Spleen (tissue), 13 donors: ENCODE measurements at places on chromosomes 3 and 15. TPM values are rescaled to one million over a fixed set of nuclear protein-coding genes. Genes with fewer than 3 reads are reported as not detected.

The NR1I2 gene
- 1.0 TPM for total RNA-seq

GRCh38 chr15:47398594-47398993 is 318.7 kb upstream of the SEMA6D start:
- H3K36me3 ChIP-seq: no peaks in the 10 kb centered on the region

- DNase-seq: no peak
- H3K27ac ChIP-seq: no peak overlapping the region
- peaks cover 12% of the 10 kb centered on the region for H3K4me1 ChIP-seq
- no peaks in the 10 kb centered on the region for H3K27me3 ChIP-seq
- no peak overlapping the region for H3K4me3 ChIP-seq
Measured at GRCh38 chr3:159887911-159888310, 100.7 kb upstream of the IL12A start.

- no peaks in the 10 kb centered on the region for H3K36me3 ChIP-seq
- H3K27ac ChIP-seq: no peak overlapping the region
- H3K27me3 ChIP-seq: no peaks in the 10 kb centered on the region
- H3K4me1 ChIP-seq: no peaks in the 10 kb centered on the region
- no peak for DNase-seq
Measured at GRCh38 chr3:106120356-106120755, 251.5 kb upstream of the CBLB start.

GRCh38 chr3:22684739-22685138 is 518.4 kb upstream of the UBE2E2 start:
- no peak overlapping the region for H3K4me3 ChIP-seq
- no peak overlapping the region for H3K27ac ChIP-seq
- no peaks in the 10 kb centered on the region for H3K4me1 ChIP-seq

The LMLN gene
- total RNA-seq: 2.4 TPM

GRCh38 chr3:108398510-108398909 is 102.2 kb downstream of the HHLA2 start:
- H3K27me3 ChIP-seq: no peaks in the 10 kb centered on the region
- no peak for DNase-seq
- H3K27ac ChIP-seq: no peak overlapping the region

- no peak for DNase-seq
- H3K27ac ChIP-seq: no peak overlapping the region
- H3K4me3 ChIP-seq: no peak overlapping the region
- no peaks in the 10 kb centered on the region for H3K4me1 ChIP-seq
- H3K27me3 ChIP-seq: no peaks in the 10 kb centered on the region
Measured at GRCh38 chr3:69244039-69244438, 121.6 kb upstream of the LMOD3 start.

DNA sequence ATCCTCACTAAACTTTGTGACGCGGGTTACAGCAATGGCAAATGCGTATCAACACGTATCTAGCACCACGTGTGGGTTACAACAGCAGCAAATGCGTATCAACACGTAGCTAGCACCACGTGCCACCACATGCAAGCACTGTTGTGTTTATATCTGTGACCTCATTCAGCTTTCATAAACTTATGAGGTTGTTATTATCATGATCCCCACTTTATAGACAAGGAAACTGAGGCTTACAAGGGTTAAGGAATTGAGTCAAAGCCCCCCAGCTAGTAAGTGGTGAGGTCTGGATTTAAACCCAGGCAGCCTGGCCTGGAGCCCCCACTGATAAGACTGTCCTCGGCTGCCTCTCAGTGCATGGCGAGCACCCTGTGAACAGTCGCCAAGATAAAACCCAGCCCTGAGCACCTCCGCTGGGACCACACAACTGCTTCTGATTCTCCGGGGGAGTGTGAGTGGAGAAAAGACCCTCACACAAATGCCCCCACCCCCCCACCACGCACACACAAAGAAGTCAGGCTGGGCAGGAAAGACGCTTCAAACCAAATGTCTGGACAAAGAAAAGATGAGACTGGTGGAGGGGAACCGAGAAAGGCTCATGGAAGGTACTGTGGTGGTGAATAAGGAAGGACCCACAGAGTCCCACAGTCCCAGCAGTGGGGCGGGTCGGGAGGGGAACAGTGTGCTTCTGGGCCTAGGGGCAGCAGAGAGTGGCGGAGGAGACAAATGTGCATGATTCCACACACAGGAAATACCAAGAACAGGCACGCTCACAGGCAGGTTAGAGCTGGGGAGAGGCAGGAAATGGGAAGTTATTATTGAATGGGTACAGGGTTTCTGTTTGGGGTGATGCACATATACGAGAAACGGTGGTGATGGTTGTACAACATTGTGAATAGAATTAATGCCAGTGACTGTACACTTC is 173.4 kb downstream of the XXYLT1 start:
- no peaks in the 10 kb centered on the region for H3K27me3 ChIP-seq
- DNase-seq: peak; percentile 72
- H3K4me1 ChIP-seq: peaks cover 14% of the 10 kb centered on the region
- H3K36me3 ChIP-seq: no peaks in the 10 kb centered on the region
- H3K4me3 ChIP-seq: no peak overlapping the region

- peak; percentile 90 for DNase-seq
- H3K27ac ChIP-seq: peak overlapping the region; percentile 60
- H3K27me3 ChIP-seq: no peaks in the 10 kb centered on the region
- H3K4me3 ChIP-seq: no peak overlapping the region
Measured at GRCh38 chr3:51681453-51681852, 10.4 kb downstream of the TEX264 start.

The EIF3J gene
- total RNA-seq: 60.9 TPM

The CHRM5 gene
- not detected for total RNA-seq

The WDR93 gene
- total RNA-seq: not detected

The BNC1 gene
- total RNA-seq: 0.30 TPM

The LIPH gene
- 0.83 TPM for total RNA-seq

GRCh38 chr15:67105065-67105951 is 39.9 kb downstream of the SMAD3 start:
- no peak overlapping the region for H3K4me3 ChIP-seq
- H3K27ac ChIP-seq: peak overlapping the region; percentile 88
- no peaks in the 10 kb centered on the region for H3K36me3 ChIP-seq
- H3K4me1 ChIP-seq: peaks cover 96% of the 10 kb centered on the region
- DNase-seq: peak; percentile 66

GRCh38 chr3:21273259-21274025 is 477.6 kb downstream of the ZNF385D start:
- no peak for DNase-seq
- H3K27me3 ChIP-seq: no peaks in the 10 kb centered on the region
- no peak overlapping the region for H3K27ac ChIP-seq
- H3K4me1 ChIP-seq: no peaks in the 10 kb centered on the region
- H3K4me3 ChIP-seq: no peak overlapping the region

DNA sequence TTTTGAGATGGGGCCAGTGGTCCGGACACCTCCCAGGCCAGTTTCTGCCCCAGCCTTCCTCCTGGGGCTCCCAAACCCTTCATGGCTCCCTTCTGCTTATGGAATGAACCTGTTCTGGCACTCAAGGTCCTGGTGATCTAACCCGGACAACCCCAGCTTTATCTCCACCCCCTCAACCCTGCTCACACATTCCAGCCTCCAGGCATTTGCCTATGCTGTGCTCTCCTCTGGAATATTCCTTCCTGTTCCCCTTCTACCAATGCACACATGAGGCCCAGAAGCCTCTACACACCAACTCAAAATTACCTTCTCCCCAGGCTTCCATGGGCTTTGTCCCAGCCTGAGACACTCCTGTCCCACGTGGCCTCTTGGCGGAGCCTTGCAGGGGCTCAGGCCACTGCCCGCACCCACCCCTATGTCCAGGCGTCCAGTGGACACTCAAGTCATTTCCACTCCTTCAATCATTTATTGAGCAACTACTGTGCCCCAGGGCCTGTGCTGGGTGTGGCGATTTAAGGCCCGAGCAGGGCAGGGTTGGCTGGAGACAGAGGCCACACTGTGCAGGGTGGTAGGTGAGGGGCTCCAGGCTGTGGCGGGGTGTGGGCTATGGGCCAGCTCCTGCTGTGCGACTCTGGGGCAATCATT is 18.8 kb downstream of the PLXND1 start:
- peak overlapping the region; percentile 48 for H3K27ac ChIP-seq
- peaks cover 10% of the 10 kb centered on the region for H3K36me3 ChIP-seq
- H3K27me3 ChIP-seq: no peaks in the 10 kb centered on the region
- no peak for DNase-seq

DNA sequence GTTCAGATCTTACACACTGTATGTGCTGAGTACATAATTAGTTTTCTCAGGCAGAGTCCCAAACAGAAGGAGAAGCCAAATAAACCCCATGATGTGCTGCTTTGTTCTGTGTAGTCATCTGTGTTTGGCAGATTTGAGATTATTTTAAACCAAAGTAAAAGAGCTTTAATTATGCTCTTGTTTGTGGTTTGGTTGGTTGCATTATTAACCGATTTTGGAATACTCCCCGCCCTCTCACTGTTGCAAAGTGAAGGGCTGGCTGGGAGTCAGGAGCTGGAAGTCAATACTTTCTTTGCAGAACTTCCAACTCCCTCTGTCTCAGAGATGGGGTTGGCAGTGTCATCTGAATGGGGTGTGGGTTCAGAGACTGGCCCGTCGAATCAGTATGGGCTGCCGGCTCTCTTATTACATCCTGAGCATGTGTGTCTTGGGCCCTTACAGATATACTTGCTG is 34.4 kb downstream of the SLCO3A1 start:
- no peak overlapping the region for H3K4me3 ChIP-seq
- H3K27me3 ChIP-seq: no peaks in the 10 kb centered on the region
- no peak for DNase-seq
- H3K4me1 ChIP-seq: peaks cover 58% of the 10 kb centered on the region
- H3K36me3 ChIP-seq: peaks cover 4% of the 10 kb centered on the region
- no peak overlapping the region for H3K27ac ChIP-seq

The COPS2 gene
- 49.4 TPM for total RNA-seq

The NAALADL2 gene
- total RNA-seq: 7.3 TPM

The SMAD6 gene
- total RNA-seq: 3.6 TPM

GRCh38 chr15:78174401-78174800 is 25.2 kb downstream of the IDH3A start:
- H3K27ac ChIP-seq: no peak overlapping the region
- H3K4me3 ChIP-seq: no peak overlapping the region
- peaks cover 19% of the 10 kb centered on the region for H3K36me3 ChIP-seq
- H3K4me1 ChIP-seq: peaks cover 64% of the 10 kb centered on the region
- no peaks in the 10 kb centered on the region for H3K27me3 ChIP-seq

The EDC3 gene
- total RNA-seq: 18.3 TPM

The ANKDD1A gene
- total RNA-seq: 36.3 TPM

GRCh38 chr3:88987776-88988175 is 119.6 kb upstream of the EPHA3 start:
- H3K27ac ChIP-seq: no peak overlapping the region
- no peaks in the 10 kb centered on the region for H3K4me1 ChIP-seq
- H3K36me3 ChIP-seq: no peaks in the 10 kb centered on the region

- no peak overlapping the region for H3K4me3 ChIP-seq
- no peaks in the 10 kb centered on the region for H3K36me3 ChIP-seq
- H3K27ac ChIP-seq: no peak overlapping the region
- no peak for DNase-seq
Measured at GRCh38 chr3:138640537-138640936, 32.0 kb downstream of the FAIM start.

- DNase-seq: no peak
- H3K36me3 ChIP-seq: no peaks in the 10 kb centered on the region
- peaks cover 36% of the 10 kb centered on the region for H3K4me1 ChIP-seq
- no peak overlapping the region for H3K4me3 ChIP-seq
Measured at GRCh38 chr3:72999951-73000350, 3.3 kb downstream of the PPP4R2 start.

The ZNF660 gene
- total RNA-seq: 5.1 TPM

- DNase-seq: no peak
- peak overlapping the region; percentile 53 for H3K4me3 ChIP-seq
- H3K27me3 ChIP-seq: no peaks in the 10 kb centered on the region
Measured at GRCh38 chr15:64044300-64045100, 1.8 kb downstream of the DAPK2 start.

DNA sequence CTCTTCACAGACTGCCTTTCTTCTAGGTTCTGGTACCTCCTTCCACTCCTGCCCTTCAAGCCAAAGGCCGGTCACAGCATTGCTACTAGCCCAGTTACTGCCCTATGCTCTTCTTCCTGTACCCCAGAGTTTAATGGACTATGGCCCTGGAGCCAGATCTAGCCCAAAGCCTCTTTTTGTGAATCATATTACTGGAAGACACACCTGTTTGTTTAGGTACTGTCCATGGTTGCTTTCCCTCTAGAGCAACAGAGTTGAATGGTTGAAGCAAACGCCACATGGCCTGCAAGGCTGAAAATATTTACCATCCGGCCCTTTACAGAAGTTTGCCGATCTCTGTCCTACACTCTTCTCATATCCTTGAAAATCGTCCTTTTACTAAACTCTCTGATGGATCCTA is 47.0 kb downstream of the PDZRN3 start:
- H3K4me1 ChIP-seq: no peaks in the 10 kb centered on the region
- no peak for DNase-seq
- H3K27me3 ChIP-seq: no peaks in the 10 kb centered on the region
- no peak overlapping the region for H3K27ac ChIP-seq
- H3K4me3 ChIP-seq: no peak overlapping the region
- H3K36me3 ChIP-seq: no peaks in the 10 kb centered on the region

The BLOC1S6 gene
- 50.8 TPM for total RNA-seq

DNA sequence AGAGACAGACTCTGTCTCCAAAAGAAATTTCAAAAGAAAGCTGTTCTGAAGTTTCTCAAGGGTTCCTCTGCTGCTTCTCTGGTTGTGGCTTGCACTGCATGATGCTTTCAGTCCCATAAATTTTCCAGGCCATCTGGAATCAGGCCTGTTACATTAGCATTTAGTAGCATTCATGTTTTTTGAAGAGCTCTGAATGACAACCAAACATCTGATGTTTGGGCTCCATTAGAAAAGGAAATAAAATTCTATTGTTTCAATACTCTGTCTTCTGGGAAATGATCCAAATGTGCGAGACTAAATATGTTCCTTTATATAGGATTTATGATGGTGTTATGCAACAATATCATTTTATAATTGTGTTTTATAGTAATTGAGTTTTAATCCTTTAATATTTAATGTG is 455.8 kb downstream of the GABRG3 start:
- H3K27me3 ChIP-seq: no peaks in the 10 kb centered on the region
- DNase-seq: no peak
- no peaks in the 10 kb centered on the region for H3K36me3 ChIP-seq
- no peak overlapping the region for H3K27ac ChIP-seq
- no peak overlapping the region for H3K4me3 ChIP-seq
- no peaks in the 10 kb centered on the region for H3K4me1 ChIP-seq

The EFHB gene
- total RNA-seq: 0.95 TPM

The MESP2 gene
- not detected for total RNA-seq

DNA sequence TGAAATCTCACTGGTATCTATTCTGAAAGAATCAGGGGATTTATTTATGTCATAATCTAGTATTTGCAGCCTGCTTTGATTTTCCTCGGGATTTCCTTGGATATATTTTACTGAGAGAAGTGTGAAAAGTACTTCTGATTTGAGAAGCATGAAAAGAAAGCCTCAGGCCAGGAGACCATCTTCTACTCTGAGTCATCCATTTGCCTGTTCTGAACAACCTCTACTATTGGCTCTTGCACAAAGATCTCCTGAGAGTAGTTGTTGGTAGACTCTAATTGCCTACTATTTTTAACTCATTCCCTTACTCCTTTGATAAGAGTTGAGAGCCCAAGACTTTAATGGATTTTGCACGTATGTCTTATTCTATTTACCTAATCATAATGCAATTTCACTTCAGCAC is 318.9 kb downstream of the BCHE start:
- H3K4me3 ChIP-seq: no peak overlapping the region
- no peak for DNase-seq
- no peaks in the 10 kb centered on the region for H3K4me1 ChIP-seq
- H3K27me3 ChIP-seq: no peaks in the 10 kb centered on the region
- H3K27ac ChIP-seq: no peak overlapping the region
